Bone marrow (tissue), 2 donors: ENCODE measurements at places on chromosomes 11 and 22.

- DNase-seq = no peak
Measured at GRCh38 chr22:33192156-33192555, 134.0 kb upstream of the SYN3 start.

DNA sequence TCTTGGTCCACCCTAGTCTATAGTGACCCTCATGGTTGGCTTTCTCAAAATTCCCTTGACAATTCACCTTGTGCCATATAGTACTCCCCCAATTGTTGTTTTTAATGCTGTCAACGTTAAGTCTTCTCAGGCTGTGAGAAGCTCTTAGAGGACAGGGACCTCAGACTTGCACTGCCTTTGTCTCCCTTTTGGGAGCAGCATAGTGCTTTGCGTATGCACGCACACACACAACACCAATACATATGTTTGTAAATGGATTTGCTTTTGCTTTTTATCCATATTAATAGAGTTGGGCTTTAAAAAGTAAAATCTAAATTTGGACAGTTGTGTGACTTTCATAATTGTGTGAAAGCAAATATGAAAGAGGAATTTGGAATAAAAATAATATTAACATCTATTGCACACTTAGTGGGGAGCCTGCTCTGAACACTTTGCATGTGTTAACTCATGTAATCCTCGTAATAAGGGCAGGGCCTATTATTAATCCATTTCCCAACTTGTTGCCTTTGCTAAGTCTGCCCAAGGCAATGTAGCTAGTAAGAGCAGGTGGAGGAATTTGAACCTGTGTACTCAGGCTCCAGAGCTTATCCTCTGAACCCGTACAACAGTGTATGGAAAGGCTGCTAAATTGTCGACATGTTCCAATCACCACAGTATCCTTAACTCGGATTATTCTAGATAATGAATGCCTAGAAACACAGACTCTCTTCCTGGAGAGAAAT, 257.7 kb upstream of the NARS2 start:
- no peak for DNase-seq

- no peak for DNase-seq
Measured at GRCh38 chr11:68677432-68677831, 6.9 kb upstream of the GAL start.

- peak; percentile 90 for DNase-seq
Measured at GRCh38 chr22:50507991-50508884, at the start of gene NCAPH2. Gene NCAPH2 (plus strand): TSS chr22:50508224. CDS start chr22:50508338, 114 bp downstream.
